ENCODE measurements at places on chromosomes 12 and 14. TPM values are rescaled to one million over a fixed set of nuclear protein-coding genes. Genes with fewer than 3 reads are reported as not detected.

TMEM233 gene
- total RNA-seq = 0.16 TPM

OLR1 gene
- total RNA-seq = under 0.01 TPM

TMEM119 gene
- not detected for total RNA-seq

PLXNC1 gene
- total RNA-seq = 0.16 TPM

CMA1 gene
- not detected for total RNA-seq

RAP1B gene
- total RNA-seq = 112 TPM

C12orf50 gene
- not detected for total RNA-seq

NPAS3 gene
- 0.38 TPM for total RNA-seq

AHNAK2 gene
- total RNA-seq = 35.3 TPM

KRT79 gene
- not detected for total RNA-seq

OR4K1 gene
- total RNA-seq = not detected

CAPZA3 gene
- total RNA-seq = not detected

KRT85 gene
- total RNA-seq = not detected

SCNN1A gene
- total RNA-seq = not detected

ABHD4 gene
- total RNA-seq = 5.0 TPM

TC2N gene
- 0.16 TPM for total RNA-seq

CD163 gene
- total RNA-seq = not detected

CPNE6 gene
- total RNA-seq = not detected

CBLN3 gene
- 3.0 TPM for total RNA-seq

ATL1 gene
- total RNA-seq = 1.8 TPM

ANGEL1 gene
- 7.0 TPM for total RNA-seq

CFAP54 gene
- 31.5 TPM for total RNA-seq
